Right ventricle myocardium superior (tissue), 1 donor: ENCODE measurements at places on chromosomes 2 and 18. TPM values are rescaled to one million over a fixed set of nuclear protein-coding genes. Genes with fewer than 3 reads are reported as not detected.

DNA sequence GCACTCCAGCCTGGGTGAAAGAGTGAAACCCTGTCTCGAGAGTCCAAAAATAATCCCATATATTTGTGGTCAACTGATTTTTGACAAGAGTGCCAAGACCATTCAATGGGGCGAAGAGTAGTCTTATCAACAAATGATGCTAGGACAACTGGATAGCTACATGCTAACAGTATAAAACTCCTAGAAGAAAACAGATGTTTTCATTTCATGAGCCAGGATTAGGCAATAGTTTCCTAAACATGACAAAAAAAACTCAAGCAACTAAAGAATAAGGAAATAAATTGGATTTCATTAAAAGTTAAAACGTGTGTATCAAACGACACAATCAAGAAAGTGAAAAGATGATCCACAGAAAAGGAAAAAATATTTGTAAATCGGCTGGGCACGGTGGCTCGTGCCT lies 6.3 kb downstream of the LIMS2 start:
- DNase-seq, result no peak

DNA sequence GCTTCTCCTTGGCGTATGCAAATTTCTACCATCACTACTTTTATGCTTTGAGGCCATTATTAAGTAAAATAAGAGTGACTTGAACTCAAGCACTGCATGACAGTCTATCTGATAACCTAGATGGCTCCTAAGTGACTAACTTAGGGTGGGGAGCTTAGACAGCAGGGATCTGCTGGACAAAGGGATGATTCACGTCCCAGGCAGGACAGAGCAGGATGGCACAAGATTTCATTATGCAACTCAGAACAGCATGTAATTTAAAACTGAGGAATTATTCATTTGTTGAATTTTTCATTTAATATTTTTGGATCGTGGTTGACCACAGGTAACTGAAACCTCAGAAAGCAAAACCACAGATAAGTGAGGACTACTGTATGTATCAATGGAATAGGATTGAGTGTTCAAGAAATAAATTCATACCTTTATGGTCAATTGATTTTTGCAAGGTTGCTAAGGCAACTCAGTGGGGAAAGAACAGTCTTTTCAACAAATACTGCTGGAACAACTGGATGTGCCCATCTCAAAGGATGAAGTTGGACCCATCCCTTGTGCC lies 115.3 kb downstream of the MBD2 start:
- DNase-seq, result no peak

The KCNG2 gene
- total RNA-seq, result not detected

DNA sequence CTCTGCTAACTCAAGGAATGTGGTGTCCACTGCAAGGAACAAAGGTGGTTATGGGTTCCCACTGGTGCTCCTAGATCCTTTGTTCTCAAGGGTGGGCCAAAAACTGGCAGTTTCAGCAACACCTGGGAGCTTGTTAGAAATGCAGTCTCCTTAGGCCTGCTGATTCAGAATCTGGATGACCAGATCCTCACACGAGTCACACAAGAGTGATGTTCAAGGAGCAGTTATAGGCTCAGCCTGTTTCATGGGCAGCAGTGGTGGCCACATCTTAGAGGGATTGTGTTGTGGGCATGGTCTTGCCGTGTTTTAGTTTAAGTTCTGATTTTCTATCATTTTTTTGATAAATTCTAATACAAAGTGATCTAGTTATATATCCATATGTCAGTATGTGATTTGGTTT lies 28.7 kb upstream of the MGAT5 start:
- DNase-seq, result no peak

The ITGB6 gene
- 2.9 TPM for total RNA-seq

DNA sequence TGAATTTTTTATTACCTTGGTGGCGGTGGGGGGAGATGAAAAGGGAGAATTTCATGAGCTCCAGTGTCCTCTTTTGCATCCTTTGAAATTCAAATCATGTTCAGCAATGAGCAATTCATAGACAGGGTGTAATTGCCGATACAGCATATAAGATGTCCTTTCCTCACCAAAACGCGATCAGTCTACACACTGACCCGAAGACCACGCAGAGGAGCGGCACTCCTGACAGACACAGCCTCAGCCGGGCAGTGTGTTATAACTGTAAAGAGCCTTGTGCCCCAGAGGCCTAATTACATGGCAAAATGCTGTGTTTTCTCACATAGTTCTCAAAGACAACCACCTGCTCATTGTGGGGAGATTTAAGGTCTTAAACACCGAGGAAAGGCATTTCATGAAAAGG lies 38.4 kb upstream of the APCDD1 start:
- no peak for DNase-seq
